ENCODE measurements at places on chromosomes 12 and 14.

- no peak for DNase-seq
Measured at GRCh38 chr12:122895704-122896636, at the start of gene VPS37B. TSS of gene VPS37B (minus strand) at chr12:122896124. CDS start at chr12:122896062, 62 bp downstream.

GRCh38 chr12:4745249-4745648 lies 25.0 kb downstream of the GALNT8 start:
- DNase-seq: no peak

GRCh38 chr12:69524755-69525469 lies 54.7 kb downstream of the FRS2 start:
- no peak for DNase-seq

- DNase-seq: no peak
Measured at GRCh38 chr14:68016255-68016914, 196.8 kb downstream of the RAD51B start.

DNA sequence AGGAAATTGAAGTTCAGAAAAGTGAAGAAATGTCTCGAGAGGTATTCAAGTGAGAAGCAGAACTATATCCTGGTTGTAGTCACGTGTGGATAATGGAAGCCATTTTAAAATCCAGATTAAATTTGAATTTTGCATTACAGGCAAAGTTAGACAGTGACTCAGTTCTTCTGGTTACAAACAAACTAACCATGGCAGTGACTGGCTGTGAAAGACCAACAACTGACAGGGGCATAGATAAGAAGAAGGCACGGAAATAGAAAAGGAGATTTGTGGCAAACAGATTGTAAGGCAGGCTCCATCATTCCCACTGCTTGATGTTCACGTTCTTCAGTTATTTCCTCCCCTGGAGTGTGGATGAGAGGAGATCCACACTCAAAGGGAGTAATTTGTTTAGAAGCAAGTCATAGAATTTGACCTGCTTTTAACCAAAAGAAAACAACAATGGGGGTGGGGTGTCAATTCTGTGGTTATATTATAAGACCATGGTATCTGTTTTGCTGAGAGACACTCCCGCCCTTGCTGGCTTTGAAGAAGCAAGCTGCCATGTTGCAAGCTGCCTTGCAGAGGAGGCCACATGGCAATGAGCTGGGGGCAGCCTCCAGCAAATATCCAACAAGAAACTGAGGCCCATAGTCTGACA lies 795.3 kb downstream of the VRK1 start:
- DNase-seq: no peak

- DNase-seq: no peak
Measured at GRCh38 chr14:50533806-50534205, 1.4 kb upstream of the MAP4K5 start.

All from epithelial cell of proximal tubule (primary cell).